ENCODE measurements at places on chromosomes 1 and 21.

GRCh38 chr1:77584884-77585283 is 97.6 kb downstream of the ZZZ3 start:
- no peak for DNase-seq

DNA sequence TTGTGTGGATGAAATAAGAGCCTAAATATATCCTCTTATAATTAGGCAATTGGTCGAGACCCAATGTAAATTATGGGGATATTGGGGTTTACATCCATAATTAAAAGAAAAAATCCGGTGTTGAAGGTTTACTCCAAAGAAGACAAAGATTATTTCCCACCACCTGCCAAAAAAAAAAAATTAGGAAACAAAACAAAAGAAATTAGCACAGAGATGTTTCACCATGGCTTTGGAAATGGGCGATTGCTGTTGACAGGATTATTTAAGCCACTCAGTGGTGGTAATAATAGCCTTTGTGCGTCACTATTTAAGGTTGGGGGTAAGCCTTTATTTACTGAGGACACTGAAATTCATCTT is 585 bp upstream of the GLRX2 start:
- DNase-seq: no peak

- DNase-seq: no peak
Observed at GRCh38 chr1:156439036-156439776, 61.4 kb downstream of the MEF2D start.

- no peak for DNase-seq
Observed at GRCh38 chr1:205492201-205492667, 12.2 kb upstream of the CDK18 start.

DNA sequence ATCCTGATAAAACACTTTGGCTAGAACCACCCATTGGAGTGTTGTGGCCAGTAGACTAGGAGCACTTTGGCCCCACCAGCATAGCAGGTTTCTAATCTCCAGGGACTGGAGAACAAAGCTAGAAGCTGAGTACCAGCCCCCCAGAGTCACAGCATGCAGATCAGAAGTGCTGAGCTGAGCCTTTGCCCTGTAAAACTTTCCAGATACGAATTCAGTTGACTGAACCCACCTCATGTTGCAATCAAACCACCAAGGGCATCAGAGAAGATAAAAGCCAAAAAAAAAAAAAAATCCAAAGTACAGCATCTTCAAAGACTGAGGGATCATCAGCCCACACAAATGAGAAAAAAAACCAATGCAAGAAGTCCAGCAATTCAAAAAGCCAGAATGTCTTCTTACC is 8.7 kb upstream of the CD53 start:
- no peak for DNase-seq

Measured in Daoy (cell line).